Fibroblast of lung (primary cell): ENCODE measurements at places on chromosomes 6 and 20.

DNA sequence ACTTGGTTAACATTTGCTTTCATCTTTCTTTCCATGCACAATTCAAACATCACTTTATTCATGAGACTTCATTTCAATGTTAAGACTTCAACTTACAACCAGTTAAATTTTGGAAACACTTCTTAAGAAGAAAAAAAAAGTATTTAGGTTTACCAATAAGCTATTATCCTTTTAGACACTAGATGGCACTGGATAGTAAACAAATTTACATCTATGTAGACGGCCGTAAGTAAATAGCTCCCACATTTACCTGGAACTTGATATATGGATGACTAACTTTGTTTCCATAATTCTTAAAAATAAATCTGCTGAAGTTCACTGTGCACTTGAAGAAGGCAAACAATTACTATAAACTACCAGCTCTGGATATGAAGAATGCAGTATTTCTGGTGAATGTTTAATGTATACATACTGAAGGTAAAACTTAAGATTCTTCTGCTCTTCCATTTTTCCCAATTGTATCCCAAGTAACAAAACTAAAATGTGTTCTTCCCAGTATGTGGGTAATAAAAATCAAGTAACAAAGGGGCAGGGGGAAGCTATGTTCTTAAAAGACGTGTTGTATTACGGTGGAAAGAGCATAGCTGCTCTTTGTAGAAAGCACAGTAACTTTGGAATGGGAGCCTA, 130.6 kb upstream of the C6orf118 start:
- DNase-seq = peak; percentile 38

DNA sequence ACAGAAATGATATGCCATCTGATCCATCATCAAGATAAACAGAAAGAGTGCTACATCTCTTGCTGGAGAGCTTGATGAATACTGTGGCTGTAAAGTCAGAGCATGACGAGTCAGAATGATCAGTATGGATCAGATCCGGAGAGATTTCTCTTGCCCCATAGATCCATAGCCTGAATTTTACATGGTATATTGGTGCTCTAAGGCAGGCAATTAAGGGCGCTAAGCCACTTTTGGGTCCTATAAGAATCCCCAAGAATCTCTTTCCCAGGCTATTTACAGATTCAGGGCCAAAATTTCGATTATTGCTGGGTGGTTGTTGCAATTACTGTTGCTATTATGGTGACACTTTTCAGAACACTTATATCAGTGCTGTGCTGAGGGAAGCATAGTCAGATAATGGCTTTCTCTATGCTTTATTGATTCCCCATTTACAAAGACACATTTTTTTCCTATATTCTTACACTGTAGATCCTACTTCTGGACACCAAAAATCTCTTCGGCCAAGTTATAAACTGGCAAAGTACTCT, 94.4 kb downstream of the ADGRB3 start:
- DNase-seq = no peak

DNA sequence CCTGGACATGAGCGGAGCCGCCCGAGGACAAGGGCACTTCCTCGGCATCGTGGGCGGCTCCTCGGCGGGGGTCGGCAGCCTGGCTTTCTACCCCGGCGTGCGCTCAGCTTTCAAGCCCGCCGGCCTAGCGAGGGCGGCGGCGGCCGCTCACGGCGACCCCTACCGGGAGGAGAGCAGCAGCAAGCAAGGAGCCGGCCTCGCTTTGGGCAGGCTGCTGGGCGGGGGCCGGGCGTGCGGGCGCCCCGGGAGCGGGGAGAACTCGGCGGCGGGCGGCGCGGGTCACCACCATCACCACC, 6.7 kb downstream of the PRDM13 start:
- peak; percentile 39 for DNase-seq

DNA sequence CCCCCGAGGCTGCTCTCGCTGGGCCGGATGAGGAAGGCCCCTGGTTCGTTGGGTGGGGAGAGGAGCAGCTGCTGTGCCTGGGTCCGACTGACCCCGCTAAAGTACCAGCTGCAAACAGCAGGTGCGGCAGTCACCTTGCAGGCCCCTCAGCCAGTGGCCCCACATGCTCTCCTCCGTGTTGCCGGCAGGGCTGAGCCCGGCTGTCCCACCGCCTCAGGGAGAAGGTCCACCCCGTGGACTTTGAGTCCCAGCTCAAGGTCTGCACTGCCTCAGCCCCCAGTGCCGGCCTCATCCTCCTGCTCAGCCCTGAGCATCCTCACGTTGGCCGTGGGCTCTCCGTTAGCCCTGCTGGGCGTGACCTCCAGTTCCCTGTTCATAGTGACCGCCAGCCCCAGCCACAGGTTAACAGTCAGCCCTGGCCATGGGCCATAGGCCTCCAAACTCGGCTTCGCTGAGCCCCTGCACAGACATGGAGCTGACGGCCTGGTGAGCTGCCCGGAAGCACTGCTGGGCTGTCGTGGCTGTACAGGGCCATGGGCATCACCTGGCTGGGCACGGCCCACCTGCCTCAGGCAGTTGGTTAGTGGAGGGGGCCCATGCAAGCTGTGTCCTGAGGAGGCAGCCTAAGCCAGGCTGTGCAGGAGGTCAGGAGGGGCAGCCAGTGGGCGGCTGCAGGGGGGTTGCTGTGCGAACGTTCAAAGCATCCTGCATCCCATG, 3.1 kb downstream of the SRMS start:
- no peak for DNase-seq

DNA sequence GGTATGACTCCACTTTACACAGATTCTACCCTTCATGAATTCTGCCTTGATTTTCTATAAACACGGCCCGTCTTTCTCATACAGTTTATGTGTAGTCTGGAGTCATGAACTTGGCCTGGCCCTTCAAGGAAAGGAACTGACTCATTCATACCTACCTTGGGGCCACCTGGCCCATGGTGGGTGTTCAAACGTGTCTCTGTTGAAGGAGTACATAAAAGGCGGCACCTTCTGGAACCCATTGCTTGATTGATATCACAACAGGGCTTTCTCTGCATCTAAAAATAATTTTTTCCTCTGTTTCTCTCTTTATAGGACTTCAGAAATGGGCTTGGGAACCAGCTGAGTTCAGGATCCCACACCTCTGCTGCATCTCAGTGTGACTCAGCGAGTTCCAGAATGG, 363.0 kb upstream of the SOX4 start:
- no peak for DNase-seq

DNA sequence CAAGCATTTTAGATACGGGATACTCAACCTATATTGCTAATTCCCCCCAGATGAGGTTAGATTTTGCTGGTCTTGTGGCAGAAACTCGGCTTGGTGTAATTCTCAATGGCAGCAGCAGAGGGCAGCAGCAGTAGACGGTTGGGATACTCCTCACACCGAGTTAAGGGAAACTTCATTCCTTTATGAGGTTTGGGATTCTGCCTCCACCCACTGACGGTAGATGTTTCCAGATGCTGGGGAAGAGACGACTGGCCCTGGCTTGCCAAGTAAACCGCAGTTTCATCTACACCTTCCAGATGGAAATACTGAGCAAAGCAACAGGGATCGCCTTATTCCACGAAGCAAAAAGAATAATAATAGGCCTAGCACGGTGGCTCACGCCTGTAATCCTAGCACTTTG, 8.2 kb upstream of the TBC1D7 start:
- peak; percentile 94 for DNase-seq

GRCh38 chr6:11656491-11656890, 118.9 kb downstream of the TMEM170B start:
- no peak for DNase-seq

GRCh38 chr6:24991810-24992467, 56.2 kb upstream of the RIPOR2 start:
- peak; percentile 58 for DNase-seq

- no peak for DNase-seq
Observed at GRCh38 chr6:23841116-23841515, 284.9 kb upstream of the NRSN1 start.

GRCh38 chr6:132096245-132096644, 145.1 kb upstream of the CCN2 start:
- DNase-seq = peak; percentile 20

- DNase-seq = peak; percentile 70
Observed at GRCh38 chr20:17614176-17614811, 44.4 kb downstream of the DSTN start.

GRCh38 chr6:43582911-43583310, 6.9 kb downstream of the POLH start:
- no peak for DNase-seq

DNA sequence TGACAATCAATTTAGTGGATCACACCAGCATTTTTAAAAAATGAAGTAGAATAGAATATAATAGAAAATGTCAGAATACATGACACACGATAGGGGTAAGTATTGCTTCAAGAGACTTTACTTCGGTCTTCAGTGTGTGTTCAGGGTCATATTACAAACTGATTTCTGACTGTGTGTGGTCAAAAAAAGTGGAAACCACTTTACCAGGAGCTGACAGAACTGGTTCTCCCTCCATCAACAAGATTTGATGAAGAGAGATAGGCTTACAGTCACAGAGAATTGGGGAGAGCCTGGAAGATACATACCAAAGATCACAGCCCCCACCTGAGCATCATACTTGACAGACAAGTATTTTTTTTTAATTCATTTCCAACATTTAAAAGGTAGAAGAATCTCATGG, 21.7 kb downstream of the ARMC2 start:
- DNase-seq = no peak

DNA sequence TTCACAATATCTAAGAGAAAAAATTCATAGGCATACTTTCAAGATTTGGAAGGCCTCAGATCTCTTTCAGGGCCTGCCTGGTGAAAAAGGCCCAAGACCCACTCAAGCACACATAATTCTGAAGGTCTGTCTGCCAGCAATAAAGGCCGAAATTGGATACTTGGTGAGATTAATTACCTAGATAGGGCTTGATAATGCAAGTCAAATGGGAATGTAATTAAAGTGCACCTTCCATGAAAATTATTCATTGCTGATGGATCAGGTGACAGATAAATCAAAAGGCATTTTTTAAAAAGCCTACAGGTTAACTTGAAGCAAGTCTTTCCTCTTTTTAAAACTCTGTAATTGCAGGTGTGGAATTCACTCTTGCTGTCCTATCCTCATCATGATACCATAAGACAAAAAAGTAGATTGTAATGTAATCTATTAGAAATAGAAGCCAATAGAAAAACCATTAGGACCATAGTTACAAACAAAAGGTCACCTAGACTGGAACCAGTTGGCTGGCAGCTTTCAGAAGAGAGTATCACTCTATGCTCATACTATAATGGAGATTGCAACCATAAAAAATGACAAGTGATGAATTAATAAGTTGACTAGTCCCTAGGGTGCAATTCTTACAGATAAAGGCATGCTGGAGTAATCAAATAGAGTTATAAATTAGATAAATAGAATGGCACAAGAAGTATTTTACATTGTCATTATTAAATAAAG, 77.3 kb downstream of the EPHA7 start:
- DNase-seq = no peak

DNA sequence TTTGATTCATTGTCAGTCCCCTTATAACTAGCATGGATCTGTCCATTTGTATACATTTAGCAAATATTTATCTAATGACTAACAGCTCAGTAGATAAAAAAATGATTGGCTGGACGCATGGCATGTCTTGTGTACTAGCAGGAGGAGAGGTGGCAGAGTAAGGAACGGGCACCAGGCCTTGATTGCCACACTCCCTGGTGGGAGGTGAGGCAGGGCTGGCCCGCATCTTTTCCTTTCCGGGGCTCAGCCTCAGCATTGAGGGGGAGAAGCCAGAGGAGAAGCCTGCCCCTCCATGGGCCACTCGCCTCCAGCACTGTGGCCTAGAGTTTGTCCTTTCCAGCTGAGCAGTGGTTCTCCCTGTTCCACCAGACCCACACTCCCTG, 84.9 kb upstream of the TMEM181 start:
- peak; percentile 53 for DNase-seq

- DNase-seq = no peak
Observed at GRCh38 chr6:150535818-150536220, 63.9 kb upstream of the PLEKHG1 start.

GRCh38 chr6:39178235-39178634, 51.0 kb downstream of the KCNK5 start:
- no peak for DNase-seq

- no peak for DNase-seq
Observed at GRCh38 chr6:30806581-30807183, 62.3 kb upstream of the IER3 start.

DNA sequence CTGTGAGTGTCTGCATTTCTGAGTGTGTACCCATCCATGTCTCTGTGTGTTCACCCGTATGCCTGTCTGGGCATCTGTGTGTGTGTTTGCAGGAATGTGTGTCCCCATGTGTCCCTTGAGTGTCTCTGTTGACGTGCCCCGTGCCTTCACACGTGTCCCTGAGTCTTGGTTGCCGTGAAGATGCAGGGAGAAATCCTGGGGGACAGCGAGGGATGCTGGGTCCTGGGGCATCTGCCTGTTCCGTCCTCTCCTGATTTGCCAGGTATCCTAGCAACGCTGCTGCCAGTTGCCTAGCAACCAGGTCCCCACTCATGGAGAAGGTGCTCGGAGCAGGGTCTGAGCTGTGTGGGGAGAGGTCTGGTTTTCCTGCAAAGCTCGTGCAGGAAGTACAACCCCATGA, 6.0 kb upstream of the LKAAEAR1 start:
- no peak for DNase-seq

GRCh38 chr20:23136893-23137745, 51.0 kb upstream of the CD93 start:
- no peak for DNase-seq

- no peak for DNase-seq
Observed at GRCh38 chr6:9647071-9647445, 767.8 kb downstream of the TFAP2A start.

- DNase-seq = peak; percentile 7
Observed at GRCh38 chr6:138397128-138398122, 6.6 kb upstream of the HEBP2 start.
